ENCODE measurements at places on chromosomes 2 and 18. TPM values are rescaled to one million over a fixed set of nuclear protein-coding genes. Genes with fewer than 3 reads are reported as not detected.

The ATRAID gene
- 299 TPM for polyA plus RNA-seq

The SERPINB10 gene
- not detected for polyA plus RNA-seq

DNA sequence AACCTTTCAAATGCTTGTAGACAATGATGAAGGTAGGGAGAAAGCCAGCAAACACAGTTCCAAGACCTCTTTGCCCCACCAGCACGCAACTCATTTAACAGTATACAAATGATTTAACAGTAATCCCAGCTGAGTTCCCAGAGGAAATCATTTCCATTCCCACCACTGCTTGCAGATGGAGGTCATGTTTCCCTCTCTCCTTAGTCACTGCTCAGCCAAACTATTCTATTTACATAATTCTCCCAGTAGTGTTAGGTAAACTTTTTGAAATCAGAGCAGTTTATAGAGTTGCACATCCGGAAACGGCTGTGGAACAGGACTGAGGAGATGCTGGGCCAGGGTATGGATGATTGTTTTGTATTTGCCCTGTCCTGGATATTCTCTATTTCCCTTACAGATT lies 328.5 kb downstream of the FIGN start:
- no peaks in the 10 kb centered on the region for H3K36me3 ChIP-seq
- H3K4me3 ChIP-seq: no peak overlapping the region
- no peaks in the 10 kb centered on the region for H3K4me1 ChIP-seq
- DNase-seq: no peak
- no peaks in the 10 kb centered on the region for H3K27me3 ChIP-seq

DNA sequence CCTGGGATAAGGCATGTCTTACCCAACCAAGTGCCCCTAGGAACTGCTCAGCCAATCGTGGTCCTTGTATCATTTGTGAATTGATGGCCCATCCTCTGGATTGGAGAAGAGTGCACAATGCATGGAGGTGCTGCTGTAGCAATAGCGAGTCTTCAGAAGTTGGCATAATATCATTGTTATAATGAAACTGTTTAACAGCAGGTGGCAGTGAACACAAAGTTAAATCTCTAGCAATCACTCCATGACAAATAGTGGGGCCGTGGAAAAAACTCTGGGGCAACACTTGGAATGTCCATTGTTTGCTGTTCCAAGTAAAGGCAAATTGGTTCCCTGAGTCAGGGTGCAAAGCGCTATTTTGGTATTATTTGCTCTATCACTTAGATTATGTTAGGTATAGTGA lies 11.4 kb downstream of the REG1A start:
- no peak overlapping the region for H3K4me3 ChIP-seq
- no peaks in the 10 kb centered on the region for H3K4me1 ChIP-seq
- no peak for DNase-seq
- H3K27ac ChIP-seq: no peak overlapping the region

DNA sequence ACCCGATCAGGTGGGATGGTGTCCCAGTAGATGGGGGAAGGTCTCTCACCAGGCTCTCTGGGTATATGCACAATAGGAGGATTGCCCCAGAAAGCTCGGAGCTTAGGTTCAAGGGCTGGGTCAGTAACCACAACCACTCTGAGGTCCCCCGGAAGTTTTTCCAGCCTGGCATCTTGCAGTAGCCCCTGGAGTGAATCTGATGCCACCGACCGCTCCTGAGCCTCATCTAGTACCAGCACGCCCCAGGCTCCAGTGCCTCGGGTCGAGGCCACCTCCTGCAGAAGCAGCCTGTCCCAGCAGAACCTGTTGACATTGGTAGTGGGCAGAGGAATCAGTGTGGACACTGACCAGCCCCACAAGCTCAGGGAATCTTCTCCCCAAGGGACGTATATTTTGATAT lies 2.0 kb downstream of the DQX1 start:
- peaks cover 18% of the 10 kb centered on the region for H3K4me1 ChIP-seq
- peaks cover 29% of the 10 kb centered on the region for H3K27me3 ChIP-seq
- DNase-seq: no peak
- peaks cover 4% of the 10 kb centered on the region for H3K36me3 ChIP-seq

Data from naive thymus-derived CD8-positive, alpha-beta T cell (primary cell).